ENCODE measurements at places on chromosomes 12 and 14. TPM values are rescaled to one million over a fixed set of nuclear protein-coding genes. Genes with fewer than 3 reads are reported as not detected.

C14orf132 gene
- 4.3 TPM for total RNA-seq

CCNK gene
- total RNA-seq, result 93.7 TPM

CCDC197 gene
- 0.34 TPM for total RNA-seq

DNA sequence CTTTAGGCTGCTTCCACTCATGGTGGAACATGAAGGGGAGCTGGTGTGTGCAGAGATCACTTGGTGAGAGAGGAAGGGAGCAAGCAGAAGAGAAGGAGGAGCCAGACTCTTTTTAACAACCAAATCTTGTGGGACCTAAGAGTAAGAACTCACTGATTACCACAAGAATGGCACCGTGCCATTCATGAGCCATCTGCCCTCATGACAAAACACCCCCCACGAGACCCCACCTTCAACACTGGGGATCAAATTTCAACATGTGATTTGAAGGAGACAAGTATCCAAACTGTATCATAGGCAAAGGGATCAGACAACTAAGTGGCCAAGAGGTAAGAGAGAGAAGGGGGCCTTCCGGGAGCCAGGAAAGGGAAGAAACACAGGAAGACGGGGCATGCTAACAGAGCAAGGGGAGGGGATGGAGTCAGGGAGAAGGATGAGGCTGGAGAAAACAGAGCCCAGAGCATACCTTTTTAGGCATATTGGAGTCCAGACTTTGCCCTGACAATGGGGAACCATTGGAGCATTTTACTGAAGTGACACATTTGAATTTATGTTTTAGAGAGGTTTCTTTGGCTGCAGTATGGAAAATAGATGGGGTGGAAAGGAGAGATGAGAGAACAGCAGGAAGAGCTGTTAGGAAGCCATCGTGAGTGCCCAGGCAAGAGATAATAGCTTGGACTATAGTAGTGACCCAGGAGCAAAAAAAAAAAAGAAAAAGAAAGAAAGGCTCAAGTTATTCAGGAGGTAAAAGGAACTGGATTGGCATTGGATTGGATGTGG lies 204.4 kb upstream of the NUDT4 start:
- no peak for DNase-seq

DNA sequence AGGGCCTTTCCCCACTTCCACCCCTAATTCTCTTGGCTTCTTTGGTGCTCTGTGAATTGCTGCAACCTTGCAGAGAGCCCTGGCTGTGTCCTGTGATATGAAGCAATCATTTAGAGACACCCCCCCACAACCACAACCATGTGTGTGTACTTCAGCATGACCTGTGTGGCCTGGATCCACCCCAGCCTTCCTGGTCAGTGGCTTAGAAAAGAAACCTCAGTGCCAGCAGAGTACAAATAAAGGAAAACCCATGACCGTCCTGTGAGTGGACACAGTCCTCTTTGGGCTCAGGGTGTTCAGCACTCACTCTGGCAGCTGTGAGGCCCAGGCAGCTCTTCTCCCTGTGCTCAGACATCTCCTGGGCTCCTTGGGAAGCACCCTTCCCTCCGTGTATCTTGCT lies 206.6 kb upstream of the DIO3 start:
- DNase-seq, result no peak

DNA sequence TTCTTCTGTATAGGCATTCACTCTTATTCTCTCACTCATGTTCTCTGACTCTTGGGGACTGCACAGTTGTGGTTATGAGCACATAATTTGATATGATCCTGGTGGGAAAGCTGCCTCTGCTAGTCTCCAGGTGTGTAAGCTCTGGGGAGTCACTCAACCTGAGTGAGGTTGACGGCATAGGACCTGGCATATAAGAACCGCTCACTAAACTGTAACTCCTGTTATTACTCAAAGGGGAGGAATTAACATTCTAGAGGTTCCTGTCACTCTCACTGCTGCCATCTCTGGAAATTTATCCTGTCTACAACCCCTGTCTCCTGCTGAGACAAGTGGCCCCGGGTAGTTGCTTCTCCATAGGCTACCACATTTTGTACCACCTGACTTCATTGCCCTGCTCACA lies 14.0 kb downstream of the SRSF5 start:
- DNase-seq, result no peak

GRCh38 chr12:34264110-34264509 lies 241.8 kb downstream of the ALG10 start:
- DNase-seq, result no peak

- no peak for DNase-seq
These were observed 160.0 kb downstream of the BCAT1 start for GRCh38 chr12:24788886-24789285.

- DNase-seq, result no peak
These were observed 136.8 kb downstream of the SYT1 start for GRCh38 chr12:79001404-79001803.

Measured in activated CD4-positive, alpha-beta T cell treated with anti-CD3 and anti-CD28 coated beads for 36 hours (primary cell).